ENCODE measurements at places on chromosomes 1 and 21.

DNA sequence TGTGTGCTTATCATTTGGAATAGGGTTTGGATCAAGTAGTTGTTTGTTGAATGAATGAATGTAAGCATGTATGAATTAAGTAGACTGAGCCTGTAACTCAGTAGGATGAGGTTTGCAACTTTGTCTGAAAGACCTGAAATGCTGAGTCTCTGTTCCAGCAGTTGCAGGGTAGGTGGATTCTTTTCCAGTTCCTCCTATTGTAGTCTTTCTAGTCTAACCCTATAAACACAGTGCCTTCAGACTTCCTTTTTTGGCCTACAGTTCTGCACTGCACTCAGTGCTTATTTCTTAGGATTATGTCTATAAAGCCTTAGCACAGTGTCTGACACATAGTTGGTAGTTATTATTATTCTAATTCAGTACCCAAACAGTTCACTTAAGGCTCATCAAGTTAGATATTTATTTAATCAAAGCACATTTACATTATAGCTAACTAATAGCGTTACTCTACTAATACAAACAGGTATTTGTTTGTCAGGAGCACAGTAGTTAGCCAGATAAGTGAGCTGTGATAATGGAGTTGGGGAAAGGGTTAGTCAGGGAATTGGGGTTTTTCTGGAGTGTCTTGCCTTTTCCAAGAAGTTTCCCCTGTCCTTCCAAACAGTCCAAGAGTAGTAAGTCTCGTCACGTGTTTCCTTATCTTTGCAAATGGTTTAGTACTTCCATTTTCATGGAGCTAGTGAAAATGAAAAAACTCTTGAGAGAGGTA is 45.0 kb downstream of the ABCD3 start:
- DNase-seq = no peak

DNA sequence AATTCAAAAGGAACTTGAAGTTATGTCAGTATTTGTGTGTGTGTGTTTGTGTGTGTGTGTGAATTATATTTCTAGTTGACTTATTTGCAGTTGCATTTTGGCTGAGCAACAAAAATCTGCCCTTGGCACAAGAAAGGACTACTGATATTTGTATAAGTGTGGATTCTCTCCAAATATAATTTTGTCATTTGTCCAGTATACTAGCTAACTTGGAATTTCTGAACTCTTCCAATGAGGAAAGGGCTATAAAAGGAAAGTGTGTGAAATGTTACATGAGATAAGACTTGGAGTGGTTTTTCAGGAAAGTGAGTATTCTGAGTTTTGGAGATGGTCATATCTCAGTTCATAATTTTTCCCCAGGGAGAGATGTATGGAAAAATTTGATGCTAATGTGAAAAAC is 1384.1 kb upstream of the B3GALT2 start:
- no peak for DNase-seq

- DNase-seq = no peak
These were observed 71.4 kb downstream of the UCK2 start for GRCh38 chr1:165898837-165899236.

DNA sequence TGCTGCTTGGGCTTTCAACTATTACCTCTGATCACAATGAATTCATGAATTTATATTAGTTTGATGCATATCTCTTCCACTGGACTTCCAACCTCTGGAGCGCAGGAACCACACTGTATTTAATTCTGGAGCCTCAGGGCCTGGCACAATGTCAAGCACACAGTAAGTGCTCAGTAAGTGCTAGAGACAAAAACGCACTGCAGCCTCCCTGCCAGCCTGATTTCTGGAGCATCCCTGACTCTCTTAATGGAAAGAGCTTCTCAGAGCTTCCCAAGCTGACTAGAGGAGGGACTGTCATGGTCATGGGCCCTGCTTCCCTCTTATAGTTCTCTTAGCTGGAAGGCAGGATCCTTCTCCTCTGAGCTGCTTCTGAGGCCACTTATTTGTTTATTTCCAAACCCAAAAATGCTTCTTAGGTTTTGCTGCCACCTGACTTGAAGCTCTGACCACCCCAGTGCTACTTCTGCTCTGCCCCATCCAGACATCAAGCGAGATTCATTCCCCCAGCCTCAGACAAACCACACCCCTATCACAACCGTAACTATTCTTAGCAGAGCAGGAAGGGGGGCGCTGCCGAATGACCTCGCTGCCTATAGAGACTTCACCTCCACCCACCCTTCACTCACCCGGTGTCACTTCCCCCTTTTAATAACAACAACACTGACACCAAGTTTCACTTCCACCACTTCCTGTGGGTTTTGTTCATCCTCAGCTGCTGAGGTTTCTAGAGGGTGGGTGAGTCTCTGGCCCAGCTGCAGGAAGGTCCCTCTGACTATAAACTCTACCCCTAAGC is 33.6 kb downstream of the NUAK2 start:
- DNase-seq = peak; percentile 90

DNA sequence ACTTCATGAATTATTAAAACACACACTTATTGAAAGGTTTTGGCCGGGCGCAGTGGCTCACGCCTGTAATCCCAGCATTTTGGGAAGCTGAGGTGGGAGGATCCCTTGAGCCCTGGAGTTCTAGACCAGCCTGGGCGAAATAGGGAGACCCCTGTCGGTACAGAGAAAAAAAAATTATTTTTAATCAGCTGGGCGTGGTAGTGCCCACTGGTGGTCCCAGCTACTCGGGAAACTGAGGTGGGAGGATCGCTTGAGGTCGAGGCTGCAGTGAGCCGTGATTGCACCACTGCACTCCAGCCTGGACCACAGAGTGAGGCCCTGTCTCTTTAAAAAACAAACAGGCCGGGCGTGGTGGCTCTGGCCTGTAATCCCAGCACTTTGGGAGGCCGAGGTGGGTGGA is 1.7 kb downstream of the GABPB2 start:
- DNase-seq = no peak

DNA sequence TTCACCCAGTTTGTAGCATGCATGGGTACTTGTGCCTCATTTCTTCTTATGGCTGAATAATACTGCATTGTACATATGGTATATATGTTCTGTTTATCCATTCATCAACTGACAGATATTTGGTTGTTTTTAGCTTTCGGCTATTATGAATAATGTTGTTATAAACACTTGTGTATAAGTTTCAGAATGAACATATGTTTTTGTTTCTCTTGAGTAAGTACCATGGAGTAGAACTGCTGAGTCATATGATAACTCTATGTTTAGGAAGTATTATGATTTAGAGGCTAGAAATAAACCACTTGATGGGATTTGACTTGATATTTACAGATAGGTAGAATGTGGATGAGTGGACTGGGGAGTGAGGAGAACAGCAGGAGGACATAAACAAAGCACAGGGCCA is 48.6 kb downstream of the WNT2B start:
- no peak for DNase-seq

DNA sequence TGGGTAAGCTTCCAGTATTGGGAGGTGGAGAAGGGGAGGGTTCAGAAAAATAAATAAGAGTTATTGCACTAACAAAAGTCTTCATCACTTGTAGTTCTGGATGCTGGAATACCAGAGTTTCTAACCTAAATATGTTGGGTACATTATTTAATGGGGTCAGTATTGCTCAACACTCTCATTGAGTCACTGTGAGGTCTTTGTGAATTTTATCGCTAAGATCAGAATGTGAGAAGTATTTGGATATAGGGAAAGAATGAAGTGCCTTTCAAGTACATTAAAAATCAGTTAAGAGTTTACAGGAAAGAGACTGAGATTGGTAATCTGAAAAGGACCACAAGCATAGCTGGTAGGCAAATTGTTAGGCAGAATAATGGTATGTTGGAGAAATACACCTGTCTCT is 8.8 kb downstream of the SNRPE start:
- no peak for DNase-seq

- peak; percentile 89 for DNase-seq
These were observed 12.4 kb downstream of the SAMSN1 start for GRCh38 chr21:14533499-14534428.

DNA sequence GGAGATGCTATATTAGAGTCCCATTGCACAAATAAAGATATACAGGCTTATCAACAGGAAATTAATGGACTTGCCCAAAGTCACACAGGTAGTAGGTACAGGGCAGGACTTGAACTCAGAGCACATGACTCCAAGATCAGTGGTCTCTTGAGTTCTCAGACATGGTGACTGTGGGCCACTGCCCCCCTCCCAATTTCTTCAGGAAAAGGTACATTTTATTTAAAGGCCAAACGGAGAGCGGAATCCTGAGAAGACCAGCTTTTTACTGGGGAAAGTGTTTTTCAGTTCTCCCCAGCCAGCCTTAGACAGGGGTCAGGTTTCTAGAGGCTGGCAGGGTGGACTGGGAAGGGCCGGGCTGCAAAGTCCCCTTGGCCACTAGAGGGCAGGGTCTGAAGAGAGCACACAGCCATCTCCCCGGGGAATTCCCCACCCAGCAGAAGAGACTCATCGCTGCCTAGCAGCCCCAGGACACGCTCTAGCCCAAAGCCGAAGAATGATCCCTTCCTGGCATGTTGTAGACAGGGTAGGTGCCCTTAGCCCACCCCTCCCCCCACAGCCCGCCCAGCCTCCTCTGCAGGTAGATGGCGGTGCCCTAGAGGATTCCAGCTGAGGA is 29.7 kb downstream of the ACP6 start:
- peak; percentile 82 for DNase-seq

DNA sequence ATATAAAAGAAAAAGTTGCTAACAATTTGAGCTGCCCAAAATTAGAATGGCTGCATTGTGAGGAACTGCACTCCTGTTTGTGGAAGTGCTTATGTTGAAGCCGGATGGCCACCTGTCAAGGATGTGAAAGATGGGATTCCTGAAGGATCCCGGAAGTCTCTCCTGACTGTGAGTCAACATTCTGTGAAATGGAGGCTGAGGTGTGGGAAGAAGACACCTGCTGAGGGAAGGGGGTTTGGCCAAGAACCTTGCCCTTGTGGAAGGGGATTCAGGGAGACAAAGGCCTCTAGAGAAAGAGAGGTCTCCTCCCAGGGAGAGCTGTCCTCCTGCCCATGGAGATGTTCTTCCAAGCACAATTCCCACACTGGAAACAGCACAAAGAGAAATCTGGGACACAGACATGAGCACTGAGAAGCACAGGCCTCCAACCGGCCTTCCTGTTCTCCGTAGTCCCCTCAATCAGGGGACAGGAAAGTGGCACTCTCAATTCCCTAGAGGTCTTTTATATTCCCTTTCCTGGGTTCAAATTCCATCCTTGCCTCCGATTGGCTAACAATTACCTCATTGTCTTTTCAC is 70.5 kb downstream of the CD2 start:
- DNase-seq = no peak

GRCh38 chr1:205930195-205930577 is 13.1 kb downstream of the SLC26A9 start:
- DNase-seq = no peak

- no peak for DNase-seq
These were observed 15.0 kb upstream of the H3-3A start for GRCh38 chr1:226047495-226047894.

DNA sequence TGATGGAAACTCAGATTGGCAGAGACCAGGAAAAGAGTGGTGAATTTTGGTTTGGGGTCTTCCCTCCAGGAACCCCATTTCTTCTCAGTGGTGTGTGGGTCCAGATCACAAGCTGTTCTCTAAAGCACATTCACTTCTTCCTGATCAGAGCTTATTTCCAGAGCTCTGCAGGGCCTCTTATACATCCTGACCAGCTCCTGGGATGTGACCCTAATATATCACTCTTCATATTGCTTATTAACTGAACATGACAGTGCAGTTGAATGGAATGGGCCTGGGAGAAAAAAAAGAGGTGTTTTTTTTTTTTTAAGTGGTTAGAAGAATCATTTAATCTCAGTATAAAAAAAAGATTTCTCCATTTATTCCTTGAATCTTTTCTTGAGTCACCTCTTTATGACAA is 29.6 kb upstream of the DNM3 start:
- DNase-seq = no peak

DNA sequence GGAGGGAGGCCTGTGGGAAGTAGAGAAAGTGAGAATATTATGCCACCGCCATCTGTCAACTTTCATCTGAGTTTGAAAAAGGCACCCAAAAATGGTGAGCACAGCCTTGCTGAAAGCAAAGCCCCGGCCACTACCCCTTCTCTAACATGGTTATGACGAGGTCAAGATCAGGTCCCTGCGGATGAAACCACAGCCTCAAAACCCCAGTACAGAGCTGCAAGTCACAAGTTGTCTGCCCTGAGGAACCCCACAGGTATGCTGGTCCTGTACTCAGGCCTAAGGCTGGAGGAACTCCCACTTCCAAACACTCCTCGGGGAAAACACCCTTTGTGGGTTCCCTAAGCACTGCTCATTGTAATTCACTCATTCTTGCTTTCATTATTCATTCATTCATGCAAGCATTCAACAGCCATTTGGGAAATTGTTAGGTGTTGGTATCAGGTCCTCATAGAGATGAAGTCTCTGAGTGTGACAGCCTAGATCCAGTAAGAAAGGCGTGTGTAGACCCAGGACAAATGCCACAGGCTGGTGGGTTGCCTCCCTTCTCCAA is 216.6 kb upstream of the EDN2 start:
- DNase-seq = no peak

DNA sequence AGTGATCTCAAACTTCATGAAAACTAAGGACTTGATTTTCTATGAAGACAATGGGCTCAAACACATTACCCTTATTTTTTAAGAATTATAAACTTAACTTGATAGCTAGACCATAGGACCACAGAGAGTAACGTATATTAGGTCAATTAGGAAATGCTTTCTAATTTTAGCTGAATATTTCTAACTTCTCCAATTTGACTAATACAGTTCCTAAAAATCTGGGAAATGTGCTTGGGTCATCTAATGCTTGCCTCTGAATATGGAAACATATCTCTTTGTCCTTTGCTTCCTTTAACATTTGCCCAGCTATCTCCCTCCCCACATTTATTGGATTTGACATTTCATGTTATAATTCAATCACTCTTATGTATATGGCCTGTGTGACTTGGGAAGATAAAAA is 141.4 kb downstream of the LHX8 start:
- DNase-seq = no peak

GRCh38 chr1:22845398-22845935 is 127.2 kb downstream of the LACTBL1 start:
- DNase-seq = no peak

DNA sequence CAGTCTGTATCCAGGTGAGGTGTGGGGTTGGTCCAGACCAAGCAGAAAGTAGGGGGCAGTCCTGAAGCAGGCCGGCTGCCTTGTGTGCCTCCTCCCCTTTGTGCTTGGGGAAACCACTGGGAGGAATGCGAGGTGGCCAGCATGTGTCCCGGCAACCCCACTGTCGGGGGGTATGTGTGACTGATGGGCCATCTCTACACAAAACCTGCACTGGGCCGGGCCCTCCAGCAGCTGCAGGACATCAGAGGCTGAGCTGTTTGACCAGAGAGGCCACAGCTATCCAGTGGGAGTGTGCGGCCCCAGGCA is 33.3 kb downstream of the TMEM51 start:
- DNase-seq = no peak

DNA sequence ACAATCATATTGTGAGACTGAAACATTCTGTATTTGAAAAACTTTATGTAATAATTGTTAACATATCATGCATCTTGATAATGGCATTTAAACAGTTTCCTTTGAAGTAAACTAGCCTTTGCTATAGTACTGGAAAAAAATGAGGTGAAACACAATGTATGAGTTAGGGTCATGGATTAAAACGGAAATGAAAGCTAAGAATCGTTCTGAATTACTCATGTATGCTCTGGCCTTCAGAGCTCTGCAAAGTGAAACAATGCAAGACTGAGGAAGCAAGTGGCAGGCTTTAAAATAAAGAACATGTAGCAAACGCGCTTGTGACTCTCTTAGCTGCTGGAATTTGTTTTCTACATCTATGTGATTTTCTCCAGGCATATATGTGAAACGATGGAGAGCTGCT is 317.1 kb downstream of the DPYD start:
- DNase-seq = no peak
